ENCODE measurements at places on chromosomes 13 and 19.

GRCh38 chr19:35167251-35168119 is 12.9 kb downstream of the FXYD5 start:
- peak; percentile 43 for DNase-seq

DNA sequence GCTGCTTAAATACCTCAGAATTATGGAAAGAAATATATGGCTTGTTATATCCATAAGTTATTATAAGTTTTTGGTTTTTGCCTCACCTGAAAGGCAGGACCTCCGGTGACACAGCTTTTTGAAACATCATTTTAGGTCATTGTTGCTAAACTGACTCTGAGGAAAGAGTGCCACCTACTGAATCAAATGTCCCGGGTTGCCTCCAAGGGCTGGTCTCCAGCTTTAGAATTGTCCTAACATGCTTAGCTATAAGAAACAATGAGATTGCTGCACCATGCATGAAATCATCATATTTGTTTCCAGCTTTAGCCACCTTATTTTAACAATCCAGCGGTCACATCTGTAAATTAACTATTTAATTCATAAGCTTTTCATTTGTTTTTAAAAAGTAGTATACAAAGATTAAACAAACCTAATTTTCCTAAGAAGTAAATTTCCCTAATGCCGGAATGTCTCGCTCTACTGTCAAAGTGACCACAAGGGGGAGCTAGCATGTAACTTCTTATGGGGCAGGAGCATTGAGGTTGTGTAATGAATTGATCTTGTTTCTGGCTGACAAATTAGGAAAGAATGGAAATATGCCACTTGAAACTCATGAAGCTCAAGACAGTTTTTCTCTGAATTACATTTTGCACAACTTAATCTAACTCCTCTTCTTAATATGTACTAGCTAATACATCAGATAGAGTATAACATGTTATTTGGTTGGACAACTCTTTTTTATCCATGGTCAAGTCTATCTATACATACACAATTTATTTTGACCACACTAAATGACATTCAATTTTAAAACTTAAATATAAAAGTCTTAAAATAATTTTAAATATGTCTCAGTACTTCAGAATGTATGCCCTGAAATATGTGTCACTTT is 6.7 kb upstream of the PCDH17 start:
- DNase-seq: no peak

GRCh38 chr13:34310539-34310938 is 492.6 kb downstream of the RFC3 start:
- no peak for DNase-seq

DNA sequence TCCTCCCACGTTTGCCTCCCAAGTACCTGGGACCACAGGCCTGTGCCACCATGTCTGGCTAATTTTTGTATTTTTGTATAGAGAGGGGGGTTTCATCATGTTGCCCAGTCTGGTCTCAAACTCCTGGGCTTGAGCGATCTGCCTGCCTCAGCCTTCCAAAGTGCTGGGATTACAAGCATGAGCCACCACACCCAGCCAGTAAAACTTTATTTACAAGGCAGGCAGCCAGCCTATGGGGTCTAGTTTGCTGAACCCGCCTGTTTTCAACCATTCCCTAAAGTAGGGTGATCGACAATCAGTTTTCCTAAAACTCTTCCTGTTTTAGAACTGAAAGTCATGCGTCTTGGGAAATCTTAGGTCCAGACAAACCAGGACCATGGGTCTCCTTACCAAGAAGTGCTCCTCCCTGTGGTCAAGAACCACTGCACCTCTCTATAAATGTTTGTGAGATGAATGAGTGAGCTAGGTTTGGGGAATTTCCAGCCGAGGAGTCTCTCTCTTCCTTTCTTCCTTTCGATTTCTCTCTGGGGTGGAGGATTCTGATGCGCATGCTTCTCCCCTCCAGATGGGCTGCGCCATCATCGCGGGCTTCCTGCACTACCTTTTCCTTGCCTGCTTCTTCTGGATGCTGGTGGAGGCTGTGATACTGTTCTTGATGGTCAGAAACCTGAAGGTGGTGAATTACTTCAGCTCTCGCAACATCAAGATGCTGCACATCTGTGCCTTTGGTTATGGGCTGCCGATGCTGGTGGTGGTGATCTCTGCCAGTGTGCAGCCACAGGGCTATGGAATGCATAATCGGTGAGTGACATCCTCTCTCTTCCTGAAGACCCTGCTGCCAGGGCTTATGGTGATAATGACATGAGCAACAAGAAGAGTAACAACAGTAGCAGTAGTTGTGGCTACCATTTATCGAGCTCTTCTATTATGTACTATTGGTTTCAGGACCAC is 38.7 kb downstream of the ADGRE1 start:
- peak; percentile 2 for DNase-seq

DNA sequence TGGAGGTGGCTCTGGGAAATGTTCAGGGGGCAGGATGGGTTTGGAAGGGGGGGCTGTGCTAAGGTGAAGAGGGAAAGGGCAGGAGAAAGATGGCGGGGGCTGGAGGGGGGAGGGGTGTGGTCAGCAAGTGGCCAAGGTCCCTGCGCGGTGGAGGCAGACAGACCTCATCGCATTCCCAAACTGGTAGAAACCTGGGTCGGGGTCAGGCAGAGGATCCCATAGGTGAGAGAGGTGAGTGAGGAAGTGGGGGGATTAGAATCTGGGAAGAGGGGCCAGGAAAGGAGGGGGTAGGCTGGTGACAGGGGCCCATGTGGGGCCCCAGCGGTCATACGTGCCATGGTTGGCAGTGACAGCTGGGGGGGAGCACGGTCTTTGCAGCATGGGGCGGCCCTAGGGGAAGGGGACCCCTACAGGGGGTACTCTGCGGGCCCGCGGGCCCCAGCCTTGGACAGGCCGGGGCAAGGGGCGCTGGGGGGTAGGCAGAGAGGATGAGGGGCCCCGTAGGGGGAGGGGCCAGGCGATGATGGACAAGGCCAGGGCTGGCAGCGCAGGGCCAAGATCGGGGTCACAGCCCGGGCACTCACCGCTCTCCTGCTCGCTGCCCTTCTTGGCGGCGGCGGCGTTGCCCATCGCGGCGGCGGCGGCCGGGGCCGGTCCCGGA is 514 bp downstream of the PRKACA start:
- DNase-seq: peak; percentile 27

- peak; percentile 28 for DNase-seq
Measured at GRCh38 chr13:34942732-34943435, 814 bp downstream of the NBEA start.

DNA sequence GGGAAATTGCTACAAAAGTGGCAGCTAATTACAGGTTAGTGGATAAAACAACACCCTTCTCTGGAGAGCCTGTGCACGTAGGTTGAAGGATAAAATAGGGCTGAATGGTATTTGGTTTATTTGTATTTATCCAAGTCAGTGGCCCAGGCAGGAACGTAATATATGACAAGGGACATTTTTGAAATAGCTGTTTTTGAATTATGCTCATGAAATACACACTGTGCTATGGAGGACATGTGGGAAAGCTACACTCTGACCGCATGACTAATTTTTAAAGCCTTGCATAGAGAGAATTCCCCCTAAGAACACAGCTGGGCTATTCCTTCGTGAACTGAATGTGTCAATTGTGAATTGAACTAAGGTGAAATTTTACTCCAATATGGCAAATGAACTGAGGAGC is 292.1 kb upstream of the MAB21L1 start:
- DNase-seq: no peak

Data from CD4-positive, alpha-beta T cell treated with Interleukin-6 for 4 hours (primary cell).